ENCODE measurements at places on chromosomes 2 and 18.

- no peak for DNase-seq
Observed at GRCh38 chr18:79924814-79925731, 26.4 kb downstream of the SLC66A2 start.

DNA sequence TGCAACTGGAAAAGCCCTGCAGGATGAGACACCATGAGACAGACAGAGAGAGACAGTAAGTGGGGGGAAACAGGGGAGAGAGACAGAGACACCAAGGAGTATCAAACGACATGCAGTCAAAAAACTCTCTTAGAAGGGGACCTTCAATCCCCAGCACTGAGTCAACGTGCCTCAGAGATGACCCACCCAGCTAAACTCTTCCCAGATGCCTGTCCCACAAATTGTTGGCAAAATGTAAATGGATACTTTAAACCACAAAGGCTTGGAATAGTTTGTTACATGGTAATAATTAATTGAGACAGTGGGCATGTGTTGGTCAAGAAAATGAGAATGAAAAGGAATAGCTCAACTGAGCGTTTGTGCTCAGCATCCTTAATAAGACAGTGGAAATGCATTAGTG, 98.3 kb downstream of the GRB14 start:
- DNase-seq: no peak

- DNase-seq: no peak
Observed at GRCh38 chr2:11708106-11708505, 38.1 kb upstream of the NTSR2 start.

DNA sequence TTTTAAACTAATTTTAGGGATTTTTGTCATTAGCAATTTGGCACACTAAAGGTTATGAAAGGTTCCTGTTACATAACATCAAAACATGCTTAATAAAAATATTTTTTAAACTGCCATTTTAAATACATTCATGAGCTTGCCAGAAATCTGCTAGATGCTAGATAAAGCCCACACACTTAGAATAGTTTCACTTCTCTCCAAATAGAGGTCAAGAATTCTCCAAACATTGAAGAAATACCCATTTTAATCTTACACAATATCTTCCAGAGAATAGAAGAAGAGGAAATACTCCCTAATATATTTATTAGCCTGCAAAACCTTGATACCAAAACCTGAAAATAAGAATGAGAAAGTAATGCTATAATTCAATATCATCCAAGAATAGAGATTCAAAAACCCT, 247.5 kb downstream of the PTH2R start:
- no peak for DNase-seq

GRCh38 chr2:118495290-118495689, 352.2 kb downstream of the EN1 start:
- DNase-seq: no peak

DNA sequence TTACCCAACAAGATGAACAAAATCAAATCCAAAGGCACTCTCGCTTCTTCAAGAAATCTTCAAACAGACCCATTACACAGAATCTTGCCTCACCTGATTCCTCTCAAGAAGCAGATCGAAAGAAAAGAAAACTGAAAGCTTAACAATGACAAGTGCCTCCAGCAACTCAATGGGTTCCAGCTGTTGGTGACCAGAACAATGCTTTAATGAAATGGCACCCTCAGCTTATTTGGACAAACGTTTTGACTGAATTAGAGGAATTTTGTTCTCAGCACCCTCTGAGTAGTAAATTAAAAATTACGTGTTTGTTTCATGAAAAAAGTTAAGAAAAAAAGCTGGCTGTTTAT, 211.0 kb downstream of the ZNF521 start:
- DNase-seq: no peak

GRCh38 chr2:143705108-143705707, 576.0 kb downstream of the ARHGAP15 start:
- DNase-seq: no peak

GRCh38 chr18:50898919-50899318, 20.0 kb downstream of the ME2 start:
- no peak for DNase-seq

DNA sequence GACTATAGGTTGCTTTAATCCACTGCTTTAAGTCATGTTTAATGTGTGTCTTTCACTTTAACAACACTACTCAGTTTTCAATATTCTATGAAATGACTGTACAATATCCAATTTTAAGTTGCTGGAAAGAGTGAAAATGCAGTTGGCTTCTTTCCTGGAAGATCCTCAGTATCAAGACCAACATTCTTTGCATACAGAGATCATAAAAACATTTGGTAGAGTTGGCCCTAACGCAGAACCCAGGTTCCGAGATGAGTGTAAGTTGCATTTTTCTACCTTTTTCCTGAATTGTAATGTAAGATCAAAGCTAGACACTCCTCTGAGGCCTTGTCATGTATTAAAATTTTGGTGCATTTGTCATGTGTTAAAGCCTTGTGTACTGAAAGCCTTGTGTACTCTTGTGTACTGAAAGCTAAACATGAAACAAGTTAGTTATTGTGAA, 42.9 kb upstream of the TNFRSF11A start:
- no peak for DNase-seq

- no peak for DNase-seq
Observed at GRCh38 chr2:136013136-136013685, 27.8 kb upstream of the DARS1 start.

DNA sequence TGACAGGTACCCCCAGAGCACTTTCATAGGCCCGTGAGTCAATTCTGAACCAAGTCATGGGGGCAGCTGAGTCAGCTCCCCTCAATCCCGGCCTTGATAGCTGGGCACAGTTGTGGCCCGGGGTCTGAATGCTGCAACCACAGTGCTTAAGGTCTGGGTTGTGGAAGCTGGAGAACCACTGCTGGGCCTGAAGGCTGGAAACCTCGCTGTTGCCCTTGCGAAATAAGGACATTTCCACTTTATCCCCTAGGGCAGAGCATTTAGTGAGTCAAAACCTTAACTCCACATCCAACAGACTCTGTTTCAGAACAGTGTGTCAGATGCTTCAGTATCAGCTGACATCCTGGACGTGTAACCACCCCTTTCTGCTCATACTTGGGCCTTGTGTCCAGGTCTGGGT, 58.6 kb downstream of the SP110 start:
- no peak for DNase-seq

- no peak for DNase-seq
Observed at GRCh38 chr2:226601881-226602662, 197.5 kb downstream of the IRS1 start.

DNA sequence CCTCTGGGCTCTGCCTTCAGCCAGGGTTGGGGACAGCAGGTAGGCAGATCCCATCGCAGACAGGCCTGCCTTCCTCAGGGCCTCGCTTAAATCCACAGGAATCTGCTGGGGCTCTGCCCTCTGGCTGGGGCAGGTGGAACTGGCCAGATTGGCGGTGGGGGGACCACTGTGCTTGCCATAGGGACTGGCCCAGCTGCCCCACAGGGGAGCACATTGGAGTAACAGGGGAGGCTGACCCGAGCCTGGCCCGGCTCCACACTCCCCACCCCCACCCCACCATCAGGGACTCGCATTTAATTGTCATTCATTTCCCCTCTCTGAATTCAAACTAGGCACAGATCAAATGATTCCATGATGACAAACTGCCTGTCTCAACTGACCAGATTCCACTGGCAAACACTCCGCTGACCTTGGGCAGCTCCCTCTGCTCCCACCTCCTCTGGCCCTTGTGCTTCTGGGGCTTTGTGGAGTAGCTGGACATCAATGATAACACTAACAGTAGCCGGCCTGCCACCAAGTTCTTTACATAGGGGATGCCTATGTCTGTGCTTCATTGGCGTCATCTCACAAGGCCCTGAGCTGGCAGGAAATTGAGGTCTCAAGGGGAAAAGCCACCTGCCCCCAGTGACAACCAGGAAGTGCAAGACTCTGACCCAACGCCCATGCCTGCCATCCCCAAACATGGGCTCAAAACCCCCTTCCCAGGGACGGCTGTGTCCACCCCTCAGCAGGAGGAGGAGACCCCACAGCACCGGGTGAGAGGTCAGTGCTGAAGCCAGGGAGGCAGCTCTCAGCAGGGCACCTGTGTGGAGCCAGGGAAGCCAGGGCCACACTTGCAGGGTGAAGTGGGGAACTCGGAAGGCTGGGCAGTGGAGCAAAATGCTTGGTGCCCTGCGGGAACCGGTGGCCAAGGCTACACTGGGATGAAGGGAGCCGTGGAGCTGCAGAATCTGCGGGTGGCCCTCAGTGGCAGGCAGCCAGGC, 2.1 kb upstream of the B3GNT7 start:
- no peak for DNase-seq

DNA sequence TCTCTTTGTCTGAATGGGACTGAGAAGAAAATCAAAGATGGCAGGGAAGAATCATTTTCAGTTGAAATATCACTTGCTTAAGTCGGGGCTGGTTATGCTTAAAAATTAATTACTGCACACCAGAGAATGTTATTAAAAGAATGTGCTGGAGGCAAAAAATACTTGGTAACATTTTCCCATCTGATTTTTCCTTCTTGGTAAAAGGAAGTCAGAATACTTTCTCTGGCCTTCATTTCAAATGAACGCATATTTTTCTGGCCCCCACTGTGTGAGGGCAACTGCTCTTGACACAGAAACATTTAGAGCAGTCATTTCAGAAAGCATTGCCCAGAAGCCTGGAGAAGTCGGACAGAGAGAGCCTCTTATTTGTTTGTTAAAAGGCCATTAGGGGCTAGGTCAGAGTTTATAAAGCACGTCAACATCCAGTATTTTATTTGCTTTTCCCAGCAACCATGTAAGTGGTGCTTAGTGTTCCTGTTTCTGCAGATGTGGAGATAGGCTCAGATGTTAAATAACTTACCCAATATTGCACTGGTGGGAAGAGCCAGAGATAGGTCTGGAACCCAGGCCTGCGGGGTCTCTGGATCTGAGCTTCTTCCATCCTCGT, 32.9 kb upstream of the LYPD6B start:
- DNase-seq: no peak

GRCh38 chr2:5235701-5236100, 456.5 kb upstream of the SOX11 start:
- no peak for DNase-seq

DNA sequence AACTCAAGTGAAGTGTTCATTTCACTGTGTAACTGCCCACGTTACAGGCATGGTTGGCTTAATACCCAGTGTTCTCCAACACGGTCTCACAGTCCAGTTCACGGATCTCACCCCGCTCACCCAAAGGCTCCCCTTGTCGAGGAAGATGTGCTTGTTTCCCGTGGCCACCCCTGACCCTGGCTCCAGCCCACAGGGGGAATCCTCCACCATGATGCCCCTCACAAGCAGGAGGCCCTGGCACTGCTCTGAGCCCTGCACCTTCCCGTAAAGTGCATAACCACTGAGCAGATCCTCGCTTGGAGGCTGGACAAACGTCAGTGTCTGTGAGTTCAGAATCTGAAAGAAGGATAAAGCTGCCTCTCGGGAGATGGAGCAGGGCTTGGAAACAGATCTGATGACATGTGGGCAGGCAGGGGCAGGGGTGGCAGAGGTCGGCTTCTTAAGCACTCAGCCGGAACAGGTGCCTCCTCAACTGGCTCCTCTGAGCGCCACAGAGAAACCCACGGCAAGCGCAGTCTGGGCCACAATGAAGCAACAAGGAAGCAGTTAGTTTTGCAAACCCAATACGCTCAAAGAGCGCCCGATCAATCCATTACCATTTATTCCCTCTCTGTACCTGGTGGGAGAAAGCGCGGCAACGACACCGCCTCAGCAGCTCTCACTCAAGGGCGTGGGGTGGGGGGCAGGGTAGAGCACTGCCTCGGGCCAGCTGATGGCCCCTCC, 17.6 kb downstream of the HDAC4 start:
- DNase-seq: no peak

- DNase-seq: no peak
Observed at GRCh38 chr2:112243233-112243632, 11.6 kb downstream of the ZC3H8 start.

GRCh38 chr18:906416-907114, 1.9 kb downstream of the ADCYAP1 start:
- no peak for DNase-seq

GRCh38 chr18:49934457-49934856, 121.1 kb upstream of the ACAA2 start:
- no peak for DNase-seq

GRCh38 chr2:113842919-113843736, 46.8 kb upstream of the ACTR3 start:
- DNase-seq: no peak

GRCh38 chr18:23412351-23412964, 40.6 kb upstream of the RIOK3 start:
- no peak for DNase-seq

GRCh38 chr2:33190393-33190937, 243.7 kb downstream of the LTBP1 start:
- no peak for DNase-seq

- DNase-seq: no peak
Observed at GRCh38 chr2:214740867-214741395, 68.6 kb downstream of the BARD1 start.

- no peak for DNase-seq
Observed at GRCh38 chr18:79403723-79404566, 8.2 kb downstream of the NFATC1 start.

- DNase-seq: no peak
Observed at GRCh38 chr2:207044379-207045362, 105.4 kb downstream of the CPO start.

- DNase-seq: no peak
Observed at GRCh38 chr2:26922405-26923188, 47.8 kb upstream of the MAPRE3 start.

GRCh38 chr2:85852937-85853498, 35.8 kb downstream of the ST3GAL5 start:
- DNase-seq: no peak

- no peak for DNase-seq
Observed at GRCh38 chr2:136439064-136439676, 321.2 kb upstream of the CXCR4 start.

GRCh38 chr2:57376985-57377384, 669.6 kb upstream of the VRK2 start:
- DNase-seq: no peak

DNA sequence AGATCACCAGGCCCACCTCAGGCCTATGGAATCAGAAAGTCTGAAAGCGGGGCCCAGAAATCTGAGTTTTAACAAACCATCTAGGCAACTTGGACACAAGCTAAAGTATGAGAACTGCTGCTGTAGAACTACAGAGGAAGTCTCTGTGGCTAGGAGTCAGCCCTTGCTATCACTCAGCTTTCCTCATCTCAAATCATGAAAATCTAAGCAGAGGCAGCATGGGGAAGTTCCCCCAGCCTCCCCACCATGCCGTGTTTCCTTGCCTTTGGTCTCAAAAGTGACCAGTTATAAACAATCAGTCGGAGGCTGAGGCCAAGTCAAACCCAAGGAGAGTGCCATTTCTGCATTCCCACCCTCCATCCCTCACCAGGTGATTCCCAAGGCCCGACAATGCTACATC, 404.7 kb downstream of the BCL11A start:
- no peak for DNase-seq

- DNase-seq: no peak
Observed at GRCh38 chr2:137969418-137969765, 5.1 kb downstream of the HNMT start.
